ENCODE measurements at places on chromosomes 1 and 21.

- DNase-seq, result no peak
These were observed 40.7 kb downstream of the CD2 start for GRCh38 chr1:116794804-116795481.

GRCh38 chr1:156075162-156075561, 7.1 kb downstream of the MEX3A start:
- DNase-seq, result no peak

DNA sequence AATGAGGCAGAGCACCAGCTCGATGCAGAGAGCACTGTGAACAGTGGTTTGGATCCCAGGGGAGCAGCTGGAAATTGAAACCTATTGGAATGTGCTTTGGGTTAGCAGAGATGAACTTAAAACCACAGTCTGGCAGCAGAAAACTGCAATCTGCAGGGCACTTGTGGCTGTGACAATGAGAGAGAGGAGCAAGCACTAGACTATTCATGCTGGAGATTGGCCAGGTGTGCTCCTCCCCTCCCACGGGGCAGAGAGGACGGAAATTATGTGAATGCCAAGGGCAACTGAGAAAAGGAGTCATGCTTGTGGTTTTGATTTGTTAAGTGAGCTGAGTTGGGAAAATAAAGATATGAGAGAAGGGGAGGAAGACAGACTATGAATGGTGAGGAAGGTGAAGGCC, 38.1 kb downstream of the HSD3B2 start:
- peak; percentile 56 for DNase-seq

- DNase-seq, result no peak
These were observed 34.7 kb downstream of the EPHA8 start for GRCh38 chr1:22597996-22598395.

DNA sequence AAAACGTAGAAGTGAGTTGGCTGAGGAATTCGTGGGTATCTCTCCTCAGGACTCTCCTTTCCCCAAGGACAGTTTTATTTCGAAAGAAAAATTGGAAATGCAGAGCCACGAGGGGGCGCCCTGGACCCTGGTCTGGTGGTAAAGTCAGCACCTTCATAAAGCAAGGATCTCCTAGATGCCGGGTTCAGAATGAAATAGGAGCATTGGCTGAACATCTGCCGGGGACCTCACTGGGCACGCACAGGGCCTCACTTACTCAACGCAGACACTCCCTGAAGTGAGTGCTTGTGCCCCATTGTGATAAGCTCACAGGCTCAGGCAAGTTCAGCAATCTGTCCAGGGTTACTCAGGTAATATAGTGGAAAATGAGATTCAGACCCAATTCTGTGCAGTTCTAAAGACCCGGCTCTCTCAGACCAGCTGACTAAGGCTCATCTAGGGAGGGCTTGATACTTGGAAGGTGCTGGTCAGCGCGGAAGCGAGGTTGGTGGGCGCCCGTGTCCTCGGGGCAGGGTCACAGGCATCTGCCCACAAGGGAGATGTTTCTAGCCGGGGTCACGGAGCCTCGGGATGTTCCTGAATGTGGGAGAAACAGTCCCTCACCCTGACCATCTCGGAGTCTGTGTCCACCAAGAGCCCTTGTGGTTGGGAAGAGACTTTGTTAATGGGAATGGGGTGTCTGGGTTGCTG, 55.7 kb upstream of the ETV3 start:
- peak; percentile 68 for DNase-seq

Data from astrocyte of the hippocampus (primary cell).